SK-N-DZ (cell line): ENCODE measurements at places on chromosomes 16 and 17.
A peak's percentile ranks its signal among the peaks of the same experiment; 100 is the strongest.

GRCh38 chr16:75486014-75486675 lies 9.1 kb downstream of the CHST6 start:
- DNase-seq: no peak

- no peak for DNase-seq
Measured at GRCh38 chr17:32479074-32479617, 7.6 kb upstream of the CDK5R1 start.

DNA sequence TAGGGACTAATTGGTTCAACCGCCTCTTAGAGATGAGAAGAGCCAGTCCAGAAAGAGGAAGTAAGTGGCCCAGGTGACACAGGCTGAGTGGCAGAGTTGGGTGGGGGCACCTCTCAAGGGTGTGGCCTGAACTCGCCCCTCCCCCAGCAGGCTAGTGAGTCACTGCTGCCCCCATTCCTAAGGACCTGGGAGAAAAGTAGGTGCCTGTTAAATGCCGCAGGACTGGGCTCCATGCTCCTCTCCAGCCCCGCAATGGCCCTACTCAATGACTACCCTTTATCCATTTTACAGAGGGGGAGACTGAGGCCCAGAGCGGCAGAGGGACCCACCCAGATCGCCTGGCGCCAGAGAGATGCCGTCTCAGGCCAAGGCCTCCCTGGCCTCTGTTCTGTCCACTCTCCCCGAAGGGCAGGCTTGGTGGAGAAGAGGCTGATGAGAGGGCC lies 8.1 kb downstream of the TMEM235 start:
- DNase-seq: peak; percentile 16

DNA sequence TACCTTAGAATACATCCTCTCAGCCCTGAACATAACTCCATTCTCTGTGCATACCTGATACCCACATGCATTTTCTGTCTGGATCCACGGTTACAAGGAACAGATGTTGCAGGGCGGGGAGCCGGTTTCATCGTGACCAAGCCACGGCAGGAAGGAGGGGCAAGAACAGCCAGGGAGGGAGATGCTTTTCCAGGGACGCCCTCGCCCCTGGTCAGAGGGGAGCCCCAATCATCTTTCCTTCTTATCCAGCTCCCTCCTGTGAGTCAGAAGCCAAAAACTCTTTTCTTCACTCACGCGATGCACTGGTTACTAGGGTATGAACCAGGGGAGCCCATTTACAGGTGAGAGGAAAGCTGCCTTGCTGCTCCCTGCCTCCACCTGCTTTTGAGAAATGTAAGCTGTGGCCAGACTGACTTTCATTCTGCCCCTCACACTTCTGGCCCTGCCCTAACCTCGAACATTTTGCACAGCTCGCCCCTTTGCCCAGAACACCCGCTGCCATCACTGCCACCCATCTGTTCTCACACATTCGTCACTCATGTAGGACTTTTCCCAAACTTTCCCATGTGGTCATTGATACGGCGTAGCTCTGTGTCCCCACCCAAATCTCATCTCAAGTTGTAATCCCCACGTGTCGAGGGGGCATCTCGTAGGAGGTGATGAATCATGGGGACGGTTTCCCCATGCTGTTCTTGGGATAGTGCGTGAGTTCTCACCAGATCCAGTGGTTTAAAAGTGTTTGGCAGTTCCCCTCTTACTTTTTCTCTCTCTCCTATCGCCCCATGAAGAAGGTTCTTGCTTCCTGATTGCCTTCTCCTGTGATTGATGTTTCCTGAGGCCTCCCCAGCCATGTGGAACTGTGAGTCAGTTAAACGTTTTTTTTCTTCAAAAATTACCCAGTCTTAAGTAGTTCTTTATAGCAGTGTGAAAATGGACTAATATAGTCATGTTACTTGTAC lies 20.5 kb downstream of the FOXL1 start:
- no peak for DNase-seq

GRCh38 chr16:64408699-64409098 lies 713.2 kb downstream of the CDH11 start:
- no peak for DNase-seq

- DNase-seq: no peak
Measured at GRCh38 chr17:7413346-7413985, 5.8 kb downstream of the NLGN2 start.

DNA sequence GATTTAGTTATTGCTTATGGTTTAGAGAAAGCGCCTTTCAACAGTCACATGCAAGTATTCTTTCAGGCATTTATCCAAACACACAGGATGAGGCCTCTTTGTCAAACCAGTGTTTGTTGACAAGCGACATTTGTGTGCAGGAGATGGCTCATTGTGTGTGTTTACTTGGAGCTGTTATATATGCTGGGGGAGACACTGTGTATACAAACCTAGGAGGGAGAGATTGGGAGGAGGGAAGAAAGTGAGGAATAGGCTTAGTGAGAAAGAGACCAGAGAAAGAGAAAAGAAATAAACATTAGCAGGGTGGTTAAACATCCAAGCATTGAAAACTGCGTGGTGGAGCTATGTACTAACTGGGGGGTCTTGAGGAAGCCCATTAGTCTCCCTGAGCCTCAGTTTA lies 437.6 kb downstream of the MAF start:
- DNase-seq: no peak

DNA sequence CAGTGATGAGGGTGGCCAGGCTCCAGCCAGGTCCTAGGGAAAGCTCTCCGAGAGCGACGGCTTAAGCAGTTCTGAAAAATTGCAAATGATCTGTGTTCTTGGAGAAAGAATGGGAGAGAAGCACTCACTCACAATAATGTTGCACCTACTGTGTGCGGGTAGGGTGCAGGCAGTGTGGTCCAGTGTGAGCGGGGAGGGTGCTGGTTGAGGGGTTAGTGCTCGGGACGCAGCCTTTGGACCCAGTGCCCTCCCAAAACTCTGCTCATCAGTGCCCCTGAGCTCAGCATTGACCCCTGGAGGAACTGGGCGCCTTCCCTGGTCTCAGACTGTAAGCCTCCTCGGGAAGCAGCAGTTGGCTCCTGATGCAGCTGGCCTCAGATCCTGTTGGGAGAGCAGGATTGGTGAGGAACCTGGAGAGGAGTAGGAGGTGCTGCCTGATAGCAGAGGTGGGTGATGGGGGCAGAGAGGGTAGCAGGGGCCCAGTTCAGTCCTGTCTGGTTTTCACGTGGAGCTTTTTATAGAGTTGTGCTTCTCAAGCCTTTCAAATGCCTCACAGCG lies 23.6 kb upstream of the ZNF750 start:
- no peak for DNase-seq

DNA sequence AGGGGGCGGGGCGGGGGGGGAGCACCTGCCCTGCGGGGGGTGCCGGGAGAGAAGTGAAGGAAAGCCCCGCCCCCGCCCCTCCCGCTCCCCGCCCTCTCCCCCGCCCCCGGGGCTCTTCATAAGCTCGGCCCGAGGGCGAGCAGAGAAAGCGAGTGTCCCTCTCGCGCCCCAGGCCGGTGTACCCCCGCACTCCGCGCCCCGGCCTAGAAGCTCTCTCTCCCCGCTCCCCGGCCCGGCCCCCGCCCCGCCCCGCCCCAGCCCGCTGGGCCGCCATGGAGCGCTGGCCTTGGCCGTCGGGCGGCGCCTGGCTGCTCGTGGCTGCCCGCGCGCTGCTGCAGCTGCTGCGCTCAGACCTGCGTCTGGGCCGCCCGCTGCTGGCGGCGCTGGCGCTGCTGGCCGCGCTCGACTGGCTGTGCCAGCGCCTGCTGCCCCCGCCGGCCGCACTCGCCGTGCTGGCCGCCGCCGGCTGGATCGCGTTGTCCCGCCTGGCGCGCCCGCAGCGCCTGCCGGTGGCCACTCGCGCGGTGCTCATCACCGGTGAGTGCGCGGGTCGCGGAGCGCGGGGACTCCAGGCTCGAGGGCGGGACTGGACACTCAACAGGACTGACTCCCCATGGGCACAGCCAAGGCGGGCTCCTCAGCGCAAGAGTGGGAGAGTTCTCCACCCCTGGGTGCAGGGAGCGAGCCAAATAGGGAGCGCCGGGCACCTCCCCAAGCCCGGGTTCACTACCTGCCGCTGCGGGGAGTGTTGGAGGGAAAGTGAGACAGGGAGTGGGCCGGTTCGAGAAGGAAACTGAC lies at the start of gene HSD11B2:
Gene HSD11B2, plus strand, starts transcription at position 145 of the 798 bp plus-strand sequence. Its CDS starts 128 bp downstream, at position 273.
- DNase-seq: peak; percentile 47
